ENCODE measurements at places on chromosomes 6 and 20.

DNA sequence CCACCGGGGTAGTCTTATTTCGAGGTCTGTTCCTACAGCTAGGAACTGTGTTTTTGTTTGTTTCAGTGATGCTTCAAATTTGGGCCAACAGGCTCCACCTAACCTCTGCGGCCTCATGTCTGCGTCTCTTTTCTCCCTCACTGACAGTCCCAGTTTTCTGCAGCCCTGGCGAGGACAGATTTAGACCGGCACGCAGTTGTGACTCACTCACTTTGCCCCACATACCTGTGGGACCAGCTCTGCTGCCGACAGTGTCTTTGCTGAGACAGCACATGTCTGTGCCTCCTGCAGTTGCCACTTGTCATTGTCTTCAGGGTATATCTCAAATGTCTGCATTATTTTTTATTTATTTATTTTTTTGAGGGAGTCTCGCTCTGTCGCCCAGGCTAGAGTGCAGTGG is 29.2 kb downstream of the OSBPL2 start:
- DNase-seq: no peak

DNA sequence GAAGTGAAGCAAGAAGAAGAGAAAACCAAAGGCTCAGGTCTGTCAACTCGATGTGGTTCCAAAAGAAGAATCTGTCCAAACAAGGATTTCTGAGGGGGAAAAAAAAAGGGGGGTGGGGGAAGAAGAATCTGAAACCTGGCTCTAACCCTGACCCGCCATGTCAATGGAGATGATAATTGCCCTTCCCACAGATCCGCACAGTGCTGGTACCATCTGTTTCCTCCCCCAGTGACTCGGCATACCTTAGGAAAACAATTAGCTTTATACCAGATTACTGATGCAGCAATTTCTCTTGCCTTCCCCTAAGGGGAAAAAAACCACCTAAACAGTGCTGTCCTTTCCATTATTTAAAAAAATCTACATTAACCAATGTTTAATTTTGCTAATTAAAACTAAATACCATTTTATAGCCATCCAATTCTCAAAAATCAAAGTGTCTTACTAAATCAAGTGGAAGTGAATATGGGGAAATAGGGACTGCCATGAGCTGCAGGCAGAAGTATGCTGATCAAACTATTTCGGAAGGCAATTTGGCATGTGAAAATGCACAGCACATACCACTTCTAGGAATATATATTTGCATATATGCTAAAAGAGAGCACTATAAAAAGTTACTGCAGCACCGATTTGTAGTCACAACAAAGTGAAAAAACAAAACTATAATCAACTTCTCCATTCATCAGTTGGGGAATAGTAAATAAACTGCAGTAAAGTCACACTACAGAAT is 46.8 kb downstream of the MAP7 start:
- no peak for DNase-seq

GRCh38 chr6:40671694-40672050 is 84.5 kb upstream of the LRFN2 start:
- DNase-seq: no peak

- DNase-seq: no peak
Measured at GRCh38 chr6:99614430-99615186, 8.0 kb downstream of the PRDM13 start.

GRCh38 chr6:11575408-11576033 is 38.0 kb downstream of the TMEM170B start:
- peak; percentile 60 for DNase-seq

- DNase-seq: no peak
Measured at GRCh38 chr20:12965212-12965869, 43.4 kb upstream of the SPTLC3 start.

- no peak for DNase-seq
Measured at GRCh38 chr20:36507746-36508145, 33.6 kb upstream of the MYL9 start.

DNA sequence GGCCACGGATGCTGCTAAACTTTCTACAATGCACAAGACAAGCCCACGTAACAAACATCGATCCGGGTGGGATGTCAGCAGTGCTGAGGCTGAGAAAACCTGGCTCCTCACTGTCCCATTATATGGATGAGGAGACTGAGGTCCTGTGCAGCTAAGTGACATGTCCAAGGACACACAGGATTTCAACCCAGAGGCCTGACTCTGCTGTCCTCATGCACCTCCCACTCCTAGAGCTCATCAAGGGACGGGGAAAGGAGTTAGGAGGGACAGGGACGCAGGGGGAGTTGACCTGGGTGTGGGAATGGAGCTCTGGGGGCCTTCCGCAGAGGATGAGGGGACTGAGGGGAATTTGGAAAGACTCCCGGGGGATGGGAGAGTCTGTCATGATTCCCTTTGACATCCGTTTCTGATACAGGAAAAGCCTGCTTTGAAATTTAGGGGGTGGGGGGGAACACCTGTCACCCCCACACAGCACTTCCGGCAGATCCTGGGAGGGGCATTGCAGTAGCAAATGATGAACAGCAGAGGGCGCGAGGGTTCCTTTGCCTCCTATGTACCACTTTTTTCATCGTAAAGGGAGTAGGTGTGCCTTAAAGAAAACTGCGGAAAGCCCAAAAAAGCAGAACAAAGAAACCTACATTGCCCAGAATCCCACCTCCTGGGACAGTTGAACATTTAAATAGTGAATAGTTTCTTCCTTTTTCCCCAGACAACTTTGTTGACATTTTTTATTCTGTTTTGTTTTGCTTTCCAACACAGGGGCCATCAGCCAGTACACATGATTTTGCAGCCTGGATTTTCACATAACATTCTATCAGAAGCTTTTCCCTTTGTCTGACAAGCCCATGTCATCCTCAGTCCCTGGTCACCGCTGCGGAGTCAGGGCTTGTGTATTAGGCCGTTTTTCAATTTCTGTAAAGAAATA is 48.6 kb downstream of the SLC2A10 start:
- DNase-seq: peak; percentile 64

- DNase-seq: no peak
Measured at GRCh38 chr6:155011809-155012291, 16.7 kb downstream of the TIAM2 start.

- no peak for DNase-seq
Measured at GRCh38 chr20:64108731-64109681, 1.6 kb upstream of the NPBWR2 start.

GRCh38 chr6:23526526-23526925 is 599.5 kb upstream of the NRSN1 start:
- no peak for DNase-seq

GRCh38 chr6:119129148-119129967 is 50.9 kb upstream of the FAM184A start:
- peak; percentile 70 for DNase-seq

DNA sequence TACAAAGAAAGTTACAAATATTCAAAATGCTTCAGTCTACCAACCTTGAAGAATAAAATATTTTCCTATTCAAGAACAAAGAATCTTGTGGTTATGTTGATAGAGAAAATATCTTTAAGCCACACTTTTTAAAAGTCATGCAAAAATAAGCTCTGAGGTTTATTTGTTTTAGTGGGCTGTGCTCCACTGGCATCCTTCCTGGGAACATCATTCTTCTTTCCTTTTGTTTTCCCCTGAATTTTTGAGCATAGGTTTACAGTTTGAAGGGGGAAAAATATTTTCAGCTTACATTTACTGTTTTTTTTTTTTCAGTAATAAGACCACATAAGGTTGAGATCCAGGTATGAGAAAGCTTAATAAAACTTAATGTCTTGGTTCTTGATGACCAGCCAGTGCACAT is 72.0 kb upstream of the BACH2 start:
- DNase-seq: no peak

- DNase-seq: no peak
Measured at GRCh38 chr6:122799916-122800686, 11.0 kb downstream of the SMPDL3A start.

All from Jurkat, Clone E6-1 (cell line).